ENCODE measurements at places on chromosomes 1 and 21.

DNA sequence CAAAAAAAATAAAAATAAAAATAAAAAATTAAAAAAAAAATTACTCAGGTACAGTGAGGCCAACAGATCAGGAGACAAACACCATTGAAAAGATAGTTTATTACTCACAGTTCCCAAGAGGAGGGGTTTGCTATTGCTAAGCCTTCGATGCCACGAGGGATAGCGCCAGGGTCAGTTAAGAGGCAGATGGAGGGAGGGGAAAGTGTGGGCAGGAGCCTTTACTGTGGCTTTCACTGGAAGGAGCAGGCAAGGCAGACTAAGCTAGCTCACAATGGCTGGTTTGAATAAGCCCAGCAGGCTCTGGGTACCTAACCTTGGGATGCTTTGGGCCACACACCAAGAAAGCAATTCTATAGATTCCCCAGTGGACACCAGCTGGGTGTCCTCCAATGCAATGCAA, 12.7 kb upstream of the RNF187 start:
- DNase-seq, result no peak

GRCh38 chr1:193709607-193710006, 523.2 kb upstream of the B3GALT2 start:
- no peak for DNase-seq

GRCh38 chr1:186943891-186944686, 115.3 kb downstream of the PLA2G4A start:
- no peak for DNase-seq

GRCh38 chr1:37442644-37443043, 31.7 kb upstream of the ZC3H12A start:
- DNase-seq, result no peak

- DNase-seq, result no peak
These were observed 2.8 kb upstream of the ELOVL1 start for GRCh38 chr1:43370564-43370963.

DNA sequence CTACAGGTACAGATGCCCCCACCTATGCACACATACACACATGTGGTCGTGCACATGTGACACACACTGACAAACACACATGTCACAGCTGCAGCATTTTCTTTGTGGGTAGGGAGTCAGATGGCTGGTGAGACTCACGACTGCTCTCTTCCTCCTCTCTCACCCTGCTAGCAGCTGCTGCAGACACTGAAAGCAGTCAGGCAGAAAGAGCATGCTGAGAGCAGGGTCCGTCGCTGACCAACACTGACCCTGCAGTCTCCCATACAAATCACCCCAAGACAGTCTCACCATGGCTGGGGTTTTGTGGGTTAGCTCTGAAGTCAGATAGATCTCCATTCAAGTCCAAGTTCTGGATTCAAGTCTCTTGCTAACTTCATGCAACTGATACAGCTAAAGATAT, 188.3 kb downstream of the ASTN1 start:
- DNase-seq, result no peak

DNA sequence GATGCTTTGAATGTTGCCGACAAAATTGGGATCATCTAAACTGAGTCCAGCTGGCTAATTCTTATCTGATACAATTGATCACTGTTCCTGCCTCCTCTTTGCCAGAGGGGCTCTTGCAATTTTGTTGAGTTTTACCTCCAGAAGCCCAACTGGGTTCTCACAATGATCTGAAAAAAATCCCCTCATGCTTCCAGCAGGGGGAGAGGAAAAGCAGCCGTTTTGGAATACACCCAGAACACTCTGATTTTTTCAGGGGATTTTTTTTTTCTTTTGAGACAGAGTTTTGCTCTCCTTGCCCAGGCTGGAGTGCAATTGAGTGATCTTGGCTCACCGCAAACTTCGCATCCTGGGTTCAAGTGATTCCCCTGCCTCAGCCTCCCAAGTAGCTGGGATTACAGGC, 13.9 kb upstream of the RERE start:
- DNase-seq, result peak; percentile 42

DNA sequence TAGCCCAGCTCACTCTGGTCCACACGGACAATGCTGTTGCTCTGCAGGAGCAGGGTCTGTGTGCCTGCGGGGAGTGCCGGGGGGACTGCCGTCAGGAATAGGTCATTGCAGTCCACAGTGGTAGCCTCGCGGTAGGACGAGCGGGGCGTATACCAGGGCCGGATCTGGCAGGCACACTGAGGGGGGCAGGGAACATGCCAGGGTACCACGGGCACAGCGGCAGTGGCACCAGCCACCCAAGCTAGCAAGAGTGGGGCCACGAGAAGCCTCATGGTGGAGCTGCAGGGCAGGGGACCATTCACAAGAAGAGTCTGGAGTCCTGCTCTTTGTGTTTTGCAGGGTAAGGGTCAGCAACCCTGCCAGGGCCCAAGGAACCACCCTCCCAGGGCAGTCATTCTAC, 65.8 kb downstream of the LRRN2 start:
- no peak for DNase-seq

- peak; percentile 66 for DNase-seq
These were observed 102.4 kb downstream of the FMN2 start for GRCh38 chr1:240194120-240194519.

DNA sequence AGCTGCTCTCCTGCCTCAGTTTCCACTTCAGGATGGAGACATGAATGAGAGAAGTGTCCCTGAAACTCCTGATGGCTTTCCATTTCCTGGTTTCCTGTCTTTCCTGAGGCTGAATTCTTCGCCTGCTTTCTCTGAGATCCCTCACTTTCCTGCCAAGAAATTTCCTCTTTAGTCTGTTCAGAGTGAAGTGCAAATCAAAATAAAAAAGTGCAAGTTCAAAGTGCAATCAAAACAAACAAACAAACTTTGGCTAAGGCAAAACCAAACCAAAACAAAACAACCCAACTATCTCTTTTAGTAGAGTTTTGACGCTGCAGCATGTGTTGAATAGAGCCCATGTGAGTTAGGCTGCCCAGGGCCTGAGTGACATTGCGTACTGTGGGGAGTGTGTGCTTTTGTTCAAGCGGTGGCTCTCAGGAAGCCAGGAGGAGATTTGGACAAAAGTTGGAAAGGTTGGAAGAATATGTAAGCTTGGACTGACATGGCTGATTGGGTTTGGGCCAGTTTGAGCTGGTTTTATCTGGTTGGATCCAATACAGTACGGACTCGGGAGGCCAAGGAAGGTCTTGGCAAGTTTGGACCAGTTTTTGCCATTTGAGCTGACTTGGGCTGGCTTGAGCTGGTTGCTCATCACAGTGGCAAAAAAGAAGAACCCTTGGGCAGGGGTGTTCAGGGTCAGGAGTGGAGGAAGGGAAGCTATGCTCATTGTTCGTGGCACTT, 61.1 kb upstream of the TINAGL1 start:
- DNase-seq, result no peak

GRCh38 chr1:17121881-17122280, 2.6 kb upstream of the PADI2 start:
- no peak for DNase-seq

DNA sequence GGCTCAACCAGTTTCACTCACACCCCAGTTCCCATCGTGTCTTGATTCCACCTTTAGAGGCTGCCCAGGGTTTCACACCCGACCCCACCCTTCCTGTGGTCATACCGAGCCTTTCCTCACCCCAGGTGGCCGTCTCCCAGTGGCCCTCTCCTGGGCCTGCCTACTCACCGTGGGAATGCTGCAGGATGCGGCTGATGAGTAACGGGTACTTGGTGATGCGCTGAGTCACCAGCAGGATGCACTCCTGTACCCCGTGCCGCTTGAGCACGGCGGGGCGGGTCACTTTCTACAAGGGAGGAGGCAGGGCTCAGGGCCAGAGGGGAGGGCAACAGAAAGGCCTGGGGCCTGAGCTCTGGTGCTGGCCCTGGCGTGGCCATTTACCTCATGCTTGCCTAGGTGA, 16.4 kb downstream of the ARHGEF2 start:
- DNase-seq, result peak; percentile 75

GRCh38 chr1:112703706-112704105, 3.2 kb downstream of the RHOC start:
- DNase-seq, result no peak

GRCh38 chr1:210978974-210979354, 155.0 kb downstream of the KCNH1 start:
- DNase-seq, result no peak

- DNase-seq, result peak; percentile 21
These were observed 1.5 kb downstream of the FABP3 start for GRCh38 chr1:31371121-31371959.

- no peak for DNase-seq
These were observed 4.9 kb upstream of the TNFRSF1B start for GRCh38 chr1:12161662-12162458.

- peak; percentile 64 for DNase-seq
These were observed at the start of gene SERTAD4 for GRCh38 chr1:210232511-210233215. Gene SERTAD4, plus strand, starts transcription at chr1:210232796. Its CDS starts 5,165 bp downstream, at chr1:210237961.

DNA sequence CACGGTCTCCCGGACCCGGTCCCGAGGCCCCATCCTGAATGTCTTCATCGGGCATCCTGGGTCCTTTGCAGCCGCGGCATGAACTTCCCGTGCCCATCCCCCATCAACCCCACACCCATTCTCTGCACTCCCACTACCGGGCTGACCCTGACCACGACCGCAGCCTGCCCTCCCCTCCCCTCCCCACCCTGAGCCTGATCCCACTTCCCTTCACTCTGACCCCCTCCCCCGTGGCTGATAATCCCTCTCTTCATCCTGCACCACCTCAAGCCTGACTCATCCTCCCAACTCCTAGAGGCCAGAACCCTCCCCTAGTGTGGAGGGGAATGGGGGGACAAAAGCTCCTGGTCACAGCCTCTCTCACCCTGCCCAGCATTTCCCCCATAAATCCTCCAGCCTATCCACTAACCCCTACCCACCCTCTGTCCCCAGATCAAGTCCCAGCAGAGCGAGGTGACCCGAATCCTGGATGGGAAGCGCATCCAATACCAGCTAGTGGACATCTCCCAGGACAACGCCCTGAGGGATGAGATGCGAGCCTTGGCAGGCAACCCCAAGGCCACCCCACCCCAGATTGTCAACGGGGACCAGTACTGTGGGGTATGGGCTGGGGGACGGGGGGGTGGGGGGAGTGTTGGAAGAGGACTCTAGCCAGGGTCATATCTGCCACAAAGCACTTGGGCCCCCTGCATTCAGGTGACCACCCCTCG, 602 bp downstream of the SH3BGRL3 start:
- DNase-seq, result no peak

GRCh38 chr1:27539901-27540861, 50.2 kb upstream of the WASF2 start:
- DNase-seq, result no peak

DNA sequence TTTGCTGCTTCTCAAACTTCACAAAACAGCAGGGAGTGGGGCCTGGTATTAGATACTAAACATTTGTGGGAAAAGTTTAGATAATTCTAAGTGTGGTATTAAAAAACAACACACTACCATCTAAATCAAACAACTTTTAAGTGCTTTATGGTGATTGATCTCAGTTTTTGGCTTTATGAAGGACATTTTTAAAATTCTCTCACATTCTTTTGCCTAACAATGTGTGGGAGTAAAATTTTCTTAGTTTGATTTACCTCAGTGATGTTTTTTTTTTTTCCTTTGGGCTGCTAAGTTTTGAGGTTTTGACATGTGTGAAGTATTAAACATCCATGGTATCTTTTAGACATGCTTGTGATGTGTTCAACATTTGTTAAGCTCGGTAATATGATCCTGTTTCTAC, 116.2 kb downstream of the DISP1 start:
- DNase-seq, result no peak

DNA sequence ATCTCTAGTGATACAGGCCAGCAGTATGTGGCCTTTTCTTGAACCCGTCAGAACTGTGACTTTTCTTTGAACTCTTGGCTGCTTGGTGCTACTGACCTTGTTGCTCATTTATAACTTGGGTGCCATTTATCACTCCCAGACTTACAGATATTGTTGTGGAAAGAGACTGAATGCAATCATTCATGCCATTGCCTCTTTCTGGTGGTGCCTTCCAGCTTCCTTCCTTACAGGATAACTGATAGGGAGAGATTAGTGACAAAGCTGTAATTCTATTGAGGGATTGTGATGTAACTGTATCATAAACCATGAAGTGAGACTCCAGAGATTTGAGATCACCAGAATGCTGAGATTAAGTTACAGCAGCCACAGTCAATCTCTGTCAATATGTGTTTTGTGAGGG, 256.5 kb downstream of the USP25 start:
- no peak for DNase-seq

- DNase-seq, result no peak
These were observed 2.5 kb downstream of the HPCAL4 start for GRCh38 chr1:39688706-39689105.

DNA sequence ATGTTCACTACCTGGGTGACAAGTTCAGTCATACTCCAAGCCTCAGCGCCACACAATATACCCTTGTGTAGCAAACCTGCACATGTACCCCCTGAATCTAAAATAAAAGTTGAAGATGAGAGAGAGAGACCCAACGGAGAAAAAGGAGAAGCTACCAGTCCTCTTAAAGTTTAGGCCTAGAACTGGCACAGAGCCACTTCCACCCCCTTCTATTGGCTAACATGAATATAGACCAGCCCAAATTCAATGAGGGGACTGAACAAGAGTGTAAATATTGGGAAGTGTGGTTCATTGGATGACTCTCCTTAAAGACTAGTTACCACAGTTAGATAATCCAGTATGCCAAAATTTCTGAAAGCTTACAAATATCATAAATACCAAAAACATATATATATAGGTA, 139.9 kb upstream of the ATP1B1 start:
- no peak for DNase-seq

GRCh38 chr1:31208361-31208945, 31.2 kb downstream of the NKAIN1 start:
- DNase-seq, result no peak

GRCh38 chr1:228267962-228268880, 60.4 kb downstream of the OBSCN start:
- DNase-seq, result no peak

GRCh38 chr1:239123260-239123659, 263.1 kb upstream of the CHRM3 start:
- no peak for DNase-seq

DNA sequence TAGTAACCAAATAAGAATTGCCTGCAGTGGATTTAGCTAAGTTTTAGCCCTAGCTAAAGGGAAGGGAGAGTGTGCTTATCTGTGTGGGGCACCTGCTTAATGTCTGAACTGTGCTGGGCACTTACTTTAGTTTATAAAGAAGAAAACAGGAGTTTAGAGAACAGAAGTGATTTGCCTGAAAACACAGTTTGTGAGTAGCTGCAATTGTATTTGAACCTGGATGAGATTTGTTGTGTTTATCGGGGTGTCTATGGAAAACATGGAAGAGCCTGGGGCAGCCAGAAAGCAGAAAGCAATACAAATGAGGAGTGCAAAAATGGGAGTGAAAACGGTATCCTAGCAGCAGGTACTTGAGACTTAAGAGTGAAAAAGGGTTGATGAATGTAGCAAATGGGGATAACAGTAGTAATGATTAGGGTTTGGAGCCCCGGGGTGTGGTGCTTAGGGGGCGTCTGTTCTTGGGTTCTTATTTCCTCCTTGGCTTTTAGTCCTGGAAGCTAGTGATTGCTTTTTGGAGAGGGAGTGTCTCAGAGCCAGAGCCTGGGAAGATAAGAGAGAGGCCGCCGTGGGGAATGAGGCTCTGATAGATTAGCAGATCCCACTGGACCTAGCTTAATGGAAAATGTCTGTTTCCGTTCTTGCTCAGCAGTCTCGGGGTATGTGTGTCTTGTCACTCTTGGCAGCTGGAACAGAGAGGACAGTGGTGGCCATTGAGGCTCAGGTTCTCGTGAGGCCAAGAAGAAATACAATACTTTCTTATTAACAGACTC, 5.6 kb downstream of the PRCC start:
- no peak for DNase-seq

Data from cerebellar cortex (tissue), 1 donor.